ENCODE measurements at places on chromosomes 7 and 10.

GRCh38 chr7:143418681-143419458 lies 10.2 kb upstream of the EPHA1 start:
- no peak for DNase-seq

GRCh38 chr10:107692072-107692471 lies 527.6 kb upstream of the SORCS1 start:
- no peak for DNase-seq

DNA sequence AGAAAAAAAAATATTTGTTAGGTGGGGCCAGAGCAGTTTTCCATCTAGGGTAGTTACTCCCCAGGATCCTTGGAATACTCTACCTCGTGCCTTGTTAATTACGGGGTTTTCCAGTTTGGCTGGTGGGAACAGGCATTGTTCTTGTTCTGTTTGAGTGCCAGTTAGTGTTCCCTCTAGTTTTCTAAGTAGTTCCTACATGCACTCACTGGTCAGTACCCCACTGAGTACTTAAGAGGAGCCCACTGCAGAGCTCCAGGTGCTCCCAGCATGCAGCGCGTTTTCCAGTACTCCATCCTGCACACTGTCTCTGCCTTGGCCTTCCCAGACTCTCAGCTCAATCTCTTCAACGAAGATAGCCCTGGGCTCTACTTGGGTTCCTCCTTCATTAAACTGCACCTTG lies 58.0 kb downstream of the AHCYL2 start:
- no peak for DNase-seq

DNA sequence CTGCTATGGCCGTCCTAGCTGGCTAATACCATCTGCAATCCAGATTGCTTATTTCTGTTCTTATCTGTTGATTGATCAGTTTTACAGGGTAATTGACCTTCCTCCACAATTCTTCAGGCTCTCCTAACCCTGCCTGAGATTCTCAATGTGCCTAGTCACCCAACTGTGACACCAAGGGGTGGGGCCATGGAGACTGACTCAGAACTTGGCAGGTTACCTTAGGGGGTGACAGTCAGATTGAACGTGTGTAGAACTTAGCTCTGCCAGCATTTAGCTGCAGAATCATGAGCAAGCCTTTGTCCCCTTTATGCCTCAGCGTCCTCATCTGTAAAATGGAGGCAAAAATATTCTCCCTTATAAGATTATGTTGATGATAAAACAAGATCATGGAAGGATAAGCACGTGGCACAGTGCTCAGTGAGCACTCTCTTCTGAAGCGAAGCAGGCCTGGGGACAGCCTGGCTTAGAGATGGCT lies 19.1 kb upstream of the LEP start:
- no peak for DNase-seq

DNA sequence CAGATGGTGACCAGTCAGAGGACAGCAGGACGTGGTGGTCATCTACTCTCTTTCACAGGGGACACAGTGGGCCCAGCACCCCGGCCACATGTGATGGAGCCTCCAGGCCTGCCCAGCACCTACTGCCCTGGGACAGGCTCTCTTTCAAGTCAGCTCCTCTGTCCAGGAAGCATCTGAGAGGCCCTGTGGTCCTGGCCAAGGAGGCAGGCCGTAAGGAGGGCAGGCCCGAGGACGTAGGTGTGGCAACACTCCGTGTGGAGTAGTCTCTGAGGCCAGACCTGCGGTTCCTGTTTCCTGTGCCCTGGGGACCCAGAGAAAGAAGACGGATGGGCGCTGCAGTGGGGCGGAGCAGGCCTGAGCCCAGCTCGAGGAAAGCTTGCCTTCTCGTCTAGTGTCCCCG lies 179.2 kb downstream of the EBF3 start:
- no peak for DNase-seq
